ENCODE measurements at places on chromosomes 16 and 17. TPM values are rescaled to one million over a fixed set of nuclear protein-coding genes. Genes with fewer than 3 reads are reported as not detected.

CA4 gene
- total RNA-seq, result 3.2 TPM

PRAC2 gene
- total RNA-seq, result not detected

BRIP1 gene
- total RNA-seq, result 4.3 TPM

CYB561 gene
- total RNA-seq, result 35.9 TPM

ENPP7 gene
- not detected for total RNA-seq

SUPT6H gene
- 75.9 TPM for total RNA-seq

MT1M gene
- 0.34 TPM for total RNA-seq

CHD9NB gene
- 1.9 TPM for total RNA-seq

STX1B gene
- 0.70 TPM for total RNA-seq

NPB gene
- not detected for total RNA-seq

KREMEN2 gene
- total RNA-seq, result not detected

KSR1 gene
- 26.3 TPM for total RNA-seq

MAPT gene
- total RNA-seq, result under 0.01 TPM

SLC6A2 gene
- total RNA-seq, result not detected

ZNF764 gene
- 4.8 TPM for total RNA-seq

ABCA9 gene
- 3.3 TPM for total RNA-seq

ZSCAN10 gene
- not detected for total RNA-seq

ABCA10 gene
- 0.88 TPM for total RNA-seq

HOXB1 gene
- total RNA-seq, result not detected

KRTAP9-2 gene
- total RNA-seq, result not detected

ZNF750 gene
- not detected for total RNA-seq

CEMP1 gene
- not detected for total RNA-seq

FBXL16 gene
- total RNA-seq, result not detected

SLC13A5 gene
- total RNA-seq, result not detected

CTRB2 gene
- total RNA-seq, result not detected

CMTM1 gene
- 2.7 TPM for total RNA-seq

ZACN gene
- total RNA-seq, result not detected

MYH2 gene
- not detected for total RNA-seq

KRTAP4-6 gene
- 0.19 TPM for total RNA-seq

GAS2L2 gene
- 0.05 TPM for total RNA-seq

TOX3 gene
- total RNA-seq, result not detected

FBF1 gene
- 6.2 TPM for total RNA-seq

NAGS gene
- 6.8 TPM for total RNA-seq

SPEM2 gene
- total RNA-seq, result not detected

HSD17B1 gene
- 0.34 TPM for total RNA-seq

C17orf100 gene
- total RNA-seq, result 0.85 TPM

TMC6 gene
- total RNA-seq, result 70.2 TPM

WSCD1 gene
- 43.6 TPM for total RNA-seq

SEZ6 gene
- total RNA-seq, result not detected

ABCC12 gene
- total RNA-seq, result not detected

SLC22A31 gene
- not detected for total RNA-seq

CCDC200 gene
- total RNA-seq, result 0.14 TPM

ITGAD gene
- not detected for total RNA-seq

KRTAP4-4 gene
- total RNA-seq, result not detected

ASPHD1 gene
- not detected for total RNA-seq

VAT1 gene
- total RNA-seq, result 195 TPM

CRHR1 gene
- total RNA-seq, result not detected

CASKIN1 gene
- 0.05 TPM for total RNA-seq

MPP3 gene
- total RNA-seq, result 4.9 TPM

EFCAB13 gene
- total RNA-seq, result 6.6 TPM

KRT9 gene
- not detected for total RNA-seq

SLC52A1 gene
- total RNA-seq, result 0.47 TPM

NOG gene
- 0.23 TPM for total RNA-seq
